HEK293T (cell line): ENCODE measurements at places on chromosomes 1 and 21.

GRCh38 chr1:162564762-162565218 is 3.3 kb downstream of the UAP1 start:
- DNase-seq = no peak

DNA sequence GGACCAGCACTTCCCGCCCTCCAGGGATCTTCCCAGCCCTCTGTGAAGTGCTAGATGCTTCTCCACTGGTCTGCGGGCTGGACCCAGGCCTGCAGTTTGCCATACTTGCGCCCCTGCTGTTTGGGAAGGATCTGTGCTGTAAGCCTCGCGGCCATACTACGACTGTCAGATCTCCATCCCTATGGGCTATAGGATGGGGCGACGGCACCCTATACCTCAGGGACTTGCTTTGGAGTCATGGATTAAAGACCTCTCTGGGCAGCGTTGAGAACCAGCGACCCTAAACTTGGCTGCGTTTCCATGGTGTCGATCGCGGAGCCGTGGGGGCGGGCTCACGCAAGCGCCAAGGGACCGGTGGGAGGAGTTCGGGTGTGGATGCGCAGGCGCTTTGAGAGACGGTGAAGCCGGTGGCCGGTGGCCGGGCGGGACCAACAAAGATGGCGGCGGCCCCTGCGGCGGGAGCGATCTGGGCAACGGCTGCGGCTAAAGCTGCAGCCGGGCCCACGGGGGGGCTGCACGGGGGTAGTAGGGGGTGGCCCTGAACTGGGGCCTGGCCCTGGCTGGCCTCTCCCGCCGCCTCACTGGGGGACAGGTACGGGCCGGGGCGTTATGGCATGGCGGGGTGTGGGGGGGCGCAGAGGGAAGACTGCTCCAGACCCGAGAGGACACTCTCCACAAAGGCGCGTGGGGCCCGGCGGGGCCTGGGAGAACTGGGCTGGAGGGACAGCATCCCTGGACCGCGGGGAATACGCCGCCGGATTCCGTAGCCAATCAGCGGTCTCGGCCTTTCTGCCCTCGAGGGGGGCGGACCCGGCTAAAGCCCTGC is at the start of gene USP21:
USP21 (plus strand) TSS at position 414 of the 826 bp plus-strand sequence. CDS start 1,141 bp downstream, outside the sequence.
- peak; percentile 96 for DNase-seq

DNA sequence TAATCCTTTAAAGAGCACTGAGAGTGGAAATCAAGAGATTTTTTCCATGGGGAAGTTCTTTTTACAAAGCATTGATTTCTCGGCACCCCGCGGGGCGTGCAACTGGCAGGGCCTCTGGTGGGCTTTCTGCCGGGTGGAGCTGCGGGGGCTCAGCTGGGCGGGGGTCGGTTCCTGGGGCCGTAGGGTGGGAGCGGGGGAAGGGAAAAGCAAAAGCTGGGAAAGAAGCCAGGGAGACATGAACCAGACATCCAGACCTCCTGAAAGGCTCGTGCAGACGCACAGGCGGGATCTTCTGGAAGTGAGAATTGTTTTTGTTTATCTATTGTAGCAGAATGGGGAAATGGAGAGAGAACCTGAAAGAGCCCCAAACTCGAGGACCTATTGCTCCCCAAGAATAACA is 235.2 kb downstream of the FAM72C start:
- DNase-seq = no peak

DNA sequence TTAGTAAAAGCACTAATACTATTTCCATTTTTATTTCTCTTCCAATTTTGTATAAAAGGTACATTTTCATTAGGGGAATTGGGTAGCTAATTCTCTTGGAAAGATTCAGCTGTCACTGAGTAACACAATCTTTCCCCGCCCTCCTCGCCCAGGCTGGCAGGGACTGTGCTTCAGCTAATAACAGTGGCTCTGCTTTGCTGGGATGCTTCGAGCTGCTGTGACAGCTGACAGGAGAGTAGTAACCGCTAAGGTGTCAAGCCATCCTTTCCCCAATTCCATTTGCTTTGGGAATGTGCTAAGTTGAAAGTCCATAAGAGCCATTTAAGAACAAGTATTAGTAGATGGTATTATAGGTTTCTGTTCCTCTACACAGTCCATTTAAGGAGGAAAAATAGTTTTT is 106.7 kb upstream of the NRIP1 start:
- DNase-seq = no peak

DNA sequence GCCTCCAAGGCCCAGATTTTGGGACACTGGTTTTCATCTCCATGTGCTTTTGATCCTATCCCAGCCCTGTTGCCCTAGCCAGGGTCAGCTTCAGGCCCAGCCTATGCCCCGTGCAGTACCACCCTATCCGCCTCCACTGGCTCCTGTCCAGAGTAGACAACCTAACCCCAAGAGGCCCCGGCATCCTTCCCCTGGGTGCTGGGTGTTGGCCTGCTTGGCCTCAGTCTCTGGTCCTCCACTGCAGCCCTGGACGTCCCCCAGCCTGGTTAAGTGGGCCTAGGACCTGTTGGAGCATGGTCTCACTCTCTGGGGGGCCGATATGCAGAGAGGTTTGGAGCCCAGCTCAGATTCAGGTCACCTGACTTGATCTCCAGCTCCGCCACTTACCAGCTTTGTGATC is 1.6 kb downstream of the CSF3R start:
- no peak for DNase-seq

- DNase-seq = no peak
Measured at GRCh38 chr1:155944444-155944799, 3.0 kb downstream of the RXFP4 start.

GRCh38 chr1:162922201-162922600 is 61.2 kb upstream of the CCDC190 start:
- DNase-seq = no peak

DNA sequence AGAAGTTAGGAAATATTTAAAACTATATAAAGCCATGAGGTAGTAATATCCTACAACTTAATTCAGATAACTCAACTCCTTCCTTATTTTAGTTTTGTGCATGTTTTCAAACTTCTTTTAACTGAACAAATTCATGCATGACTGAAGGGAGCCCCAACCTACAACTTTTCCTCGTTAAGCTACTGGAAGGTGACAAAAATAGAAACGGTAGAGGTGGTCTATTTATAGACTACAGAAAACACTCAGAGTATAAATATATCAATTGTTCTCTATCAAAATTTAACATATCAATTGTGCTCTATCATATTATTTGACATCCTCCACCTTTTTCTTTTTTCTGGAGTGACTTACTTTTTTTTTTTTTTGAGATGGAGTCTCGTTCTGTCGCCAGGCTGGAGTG is 16.8 kb downstream of the SYNJ1 start:
- DNase-seq = no peak

- DNase-seq = peak; percentile 77
Measured at GRCh38 chr1:47424336-47424982, 8.4 kb downstream of the FOXE3 start.

DNA sequence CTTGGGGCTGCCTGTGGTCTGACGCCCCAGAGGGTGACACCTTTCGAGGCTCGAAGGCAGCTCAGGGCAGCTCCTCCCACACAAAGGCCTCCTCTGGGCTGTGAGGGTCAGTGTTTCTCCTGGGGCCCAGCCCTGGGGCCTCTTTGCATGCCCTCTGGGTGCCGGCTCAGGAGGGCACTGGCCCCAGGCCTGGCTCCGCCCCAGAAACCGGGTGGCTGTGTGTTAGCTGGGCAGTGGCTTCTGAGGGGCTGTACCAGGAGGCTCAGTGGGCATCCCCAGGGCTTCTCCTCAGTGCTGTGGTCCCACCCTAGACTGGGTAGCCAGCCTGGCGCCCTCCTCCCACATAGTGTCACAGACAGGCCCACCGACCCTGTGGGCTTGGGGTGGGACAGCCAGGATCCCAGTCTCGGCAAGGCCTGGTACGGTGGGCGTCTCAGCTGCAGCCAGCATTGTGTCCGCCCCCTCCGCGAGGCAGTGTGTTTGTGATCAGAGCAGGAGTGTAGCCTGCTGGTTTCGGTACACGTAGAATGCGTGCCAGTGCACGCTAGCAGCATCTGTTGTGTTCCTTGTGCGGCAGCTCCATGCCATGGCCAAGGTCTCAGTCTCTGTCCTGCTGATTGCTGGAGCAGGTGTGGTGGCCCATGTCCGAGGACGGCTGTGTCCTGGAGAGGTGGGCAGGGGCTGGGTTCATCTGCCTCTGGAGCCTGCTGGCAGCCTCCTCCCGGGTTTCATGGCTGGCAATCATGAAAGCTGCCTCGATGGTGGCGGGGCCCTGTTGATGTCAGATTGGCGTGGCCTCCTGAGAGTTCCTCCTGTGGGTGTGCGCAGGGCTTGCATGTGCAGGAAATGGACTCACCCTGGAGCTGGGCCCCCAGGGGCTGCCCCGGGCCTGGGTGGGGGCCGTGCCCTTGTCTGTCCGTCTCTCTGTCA is 28.0 kb downstream of the RRP1 start:
- DNase-seq = no peak

DNA sequence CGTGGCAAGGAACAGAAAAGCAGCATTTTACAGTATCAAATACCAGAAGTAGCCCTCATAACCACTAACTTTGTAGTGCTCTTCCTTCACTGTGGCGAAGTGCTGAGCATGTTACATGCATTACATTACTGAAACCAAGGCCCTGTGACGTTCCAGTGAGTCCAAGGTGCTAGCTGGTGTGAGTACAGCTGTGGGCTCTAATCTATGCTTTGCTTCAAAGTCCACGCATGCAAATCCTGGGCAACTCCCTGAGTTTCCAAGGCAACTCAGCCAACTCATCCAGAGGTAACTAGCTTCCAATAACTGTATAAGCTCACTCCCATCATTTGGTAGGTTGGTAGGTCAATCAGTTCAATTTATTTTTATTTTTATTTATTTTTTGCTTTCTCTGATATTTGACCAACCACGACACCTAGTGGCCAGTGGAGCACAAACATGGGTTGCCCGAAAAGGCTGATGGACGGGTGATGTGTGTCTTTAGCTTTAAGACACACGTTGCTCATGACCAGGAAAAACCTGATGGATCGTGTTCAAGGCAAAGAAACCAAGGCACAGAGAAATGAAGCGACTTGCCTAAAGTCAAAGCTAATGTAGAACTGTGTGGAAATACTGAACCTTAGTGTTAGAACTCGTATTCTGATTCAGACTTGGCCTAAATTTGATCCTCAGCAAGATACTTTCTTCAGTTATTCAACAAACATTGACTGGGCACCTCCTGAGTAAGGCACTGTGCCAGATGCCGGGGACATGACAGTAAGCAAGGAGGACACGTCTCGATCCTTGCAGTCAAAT is 73.0 kb downstream of the GNG12 start:
- DNase-seq = peak; percentile 80

GRCh38 chr1:162304736-162305135 is 71.9 kb downstream of the SPATA46 start:
- no peak for DNase-seq

DNA sequence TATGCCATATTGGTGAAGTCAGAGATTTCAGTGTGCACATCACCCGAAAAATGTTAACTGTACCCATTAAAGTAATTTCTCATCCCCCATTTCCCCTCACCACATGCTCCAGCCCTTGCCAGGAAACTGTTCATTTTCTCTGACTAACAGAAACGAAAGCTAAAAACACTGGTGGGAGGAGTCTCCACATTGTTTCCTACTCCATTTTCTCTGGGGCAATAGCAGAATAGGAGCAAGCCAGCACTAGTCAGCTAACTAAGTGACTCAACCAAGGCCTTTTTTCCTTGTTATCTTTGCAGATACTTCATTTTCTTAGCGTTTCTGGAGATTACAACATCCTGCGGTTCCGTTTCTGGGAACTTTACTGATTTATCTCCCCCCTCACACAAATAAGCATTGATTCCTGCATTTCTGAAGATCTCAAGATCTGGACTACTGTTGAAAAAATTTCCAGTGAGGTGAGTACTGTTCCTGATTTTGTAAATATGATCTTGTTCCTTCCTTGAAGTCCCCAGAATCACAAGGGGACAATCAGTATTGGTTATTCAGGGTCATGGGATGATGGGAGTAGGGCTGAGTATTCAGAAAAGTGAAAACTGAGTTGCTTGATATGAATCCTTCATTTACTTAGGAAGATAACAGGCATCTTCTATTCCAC is at the start of gene IFI16:
IFI16 (plus strand) TSS at position 204 of the 658 bp plus-strand sequence. CDS start 4,774 bp downstream, outside the sequence.
- DNase-seq = no peak

GRCh38 chr1:71307451-71307850 is 226.6 kb upstream of the ZRANB2 start:
- no peak for DNase-seq

DNA sequence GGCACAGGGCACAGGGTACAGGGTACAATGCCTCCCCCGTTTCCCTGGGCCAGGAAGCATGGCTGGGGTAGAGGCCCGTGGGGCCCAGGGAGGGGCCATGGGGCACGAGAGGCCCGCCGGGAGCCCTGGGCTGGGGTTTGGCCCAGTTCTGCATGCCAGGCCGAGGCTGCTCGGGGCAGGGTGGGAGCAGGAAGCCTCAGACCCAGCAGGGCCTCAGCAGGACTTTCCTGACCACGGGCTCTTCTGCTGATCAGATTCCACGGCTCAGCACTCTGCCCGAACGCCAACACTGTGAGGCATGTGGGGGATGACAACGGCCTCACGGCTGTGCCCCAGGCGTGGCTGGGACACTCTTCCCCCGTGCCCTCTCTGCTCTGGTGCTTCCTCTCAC is 104.3 kb downstream of the NPHP4 start:
- no peak for DNase-seq

- no peak for DNase-seq
Measured at GRCh38 chr1:245370905-245371581, 216.3 kb downstream of the KIF26B start.

DNA sequence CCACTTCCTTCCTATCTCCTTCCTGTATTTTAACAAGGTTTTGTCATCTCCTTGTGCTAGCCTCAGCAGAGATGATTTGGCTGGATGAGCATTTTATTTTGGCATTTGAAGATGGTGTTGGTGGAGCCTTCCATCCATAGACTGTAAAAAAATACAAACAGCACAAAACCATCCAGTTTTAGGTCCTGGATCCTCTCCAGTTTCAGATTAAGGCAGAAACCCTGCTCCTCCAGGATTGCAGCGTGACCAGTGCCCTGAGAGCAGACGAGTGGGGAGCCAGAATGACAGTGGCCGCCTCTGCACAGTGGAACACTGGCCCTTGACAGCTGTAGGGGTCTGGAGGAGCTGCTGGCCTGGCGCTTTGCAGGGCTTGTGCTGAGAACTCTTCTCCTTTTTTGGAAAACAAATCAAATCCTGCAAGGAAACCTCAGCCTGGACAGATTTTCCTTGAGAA is 72.2 kb upstream of the GADD45A start:
- no peak for DNase-seq

DNA sequence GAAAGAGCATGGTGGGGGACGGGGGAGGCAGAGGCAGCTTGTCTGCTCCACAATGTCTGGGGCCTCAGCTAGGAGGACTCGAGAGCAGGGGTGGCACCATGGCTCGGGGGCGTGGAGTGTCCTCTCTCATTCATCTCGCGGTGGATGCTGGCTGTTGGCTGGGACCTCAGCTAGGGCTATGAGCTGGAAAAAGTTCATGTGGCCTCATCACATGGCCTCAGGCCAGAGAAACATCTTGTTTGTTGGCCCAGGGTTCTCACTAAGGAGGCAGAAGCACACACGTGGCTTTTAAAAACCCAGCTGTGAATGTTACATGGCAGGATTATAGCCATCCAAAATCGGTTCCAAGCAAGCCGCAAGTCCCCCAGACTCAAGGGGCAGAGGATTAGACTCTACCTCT is 6.2 kb upstream of the CENPS start:
- DNase-seq = no peak

GRCh38 chr1:199909137-199909536 is 118.4 kb upstream of the NR5A2 start:
- DNase-seq = no peak

- no peak for DNase-seq
Measured at GRCh38 chr1:1084372-1085170, 10.5 kb upstream of the RNF223 start.
